ENCODE measurements at places on chromosomes 12 and 14.

GRCh38 chr14:88323086-88323522, at the start of gene KCNK10:
Gene KCNK10, minus strand, starts transcription at chr14:88323269. Its CDS starts 471 bp downstream, at chr14:88322798.
- DNase-seq, result no peak

- DNase-seq, result no peak
Observed at GRCh38 chr12:64633011-64633939, 23.0 kb downstream of the RASSF3 start.

DNA sequence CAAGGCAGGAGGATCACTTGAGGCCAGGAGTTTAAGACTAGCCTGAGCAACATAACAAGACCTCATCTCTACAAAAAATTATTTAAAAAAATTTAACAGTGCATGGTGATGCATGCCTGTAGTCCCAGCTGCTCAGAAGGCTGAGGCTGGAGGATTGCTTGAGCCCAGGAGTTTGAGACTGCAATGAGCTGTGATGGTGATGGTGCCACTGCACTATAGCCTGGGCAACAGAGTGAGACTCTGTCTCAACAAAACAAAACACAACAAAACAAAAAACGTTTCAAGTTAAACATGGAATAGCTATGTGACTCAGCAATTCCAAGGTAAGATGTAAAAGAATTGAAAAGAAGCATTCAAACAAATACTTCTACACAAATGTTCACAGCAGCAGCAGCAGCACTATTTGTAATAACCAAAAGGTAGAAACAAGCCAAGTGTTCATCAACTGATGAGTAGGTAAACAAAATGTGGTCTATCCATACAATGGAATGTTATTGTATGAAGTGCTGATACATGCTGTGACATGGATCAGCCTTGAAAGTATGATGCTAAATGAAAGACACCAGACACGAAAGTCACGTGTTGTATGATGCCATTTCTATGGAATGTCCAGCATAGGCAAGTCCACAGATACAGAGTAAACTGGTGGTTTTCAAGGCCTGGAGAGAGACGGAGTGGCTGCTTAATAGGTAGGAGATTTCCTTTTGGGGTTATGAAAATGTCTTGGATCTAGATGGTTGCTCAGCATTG, 31.4 kb downstream of the CFAP251 start:
- no peak for DNase-seq

- DNase-seq, result no peak
Observed at GRCh38 chr12:2194571-2194970, 141.8 kb downstream of the CACNA1C start.

DNA sequence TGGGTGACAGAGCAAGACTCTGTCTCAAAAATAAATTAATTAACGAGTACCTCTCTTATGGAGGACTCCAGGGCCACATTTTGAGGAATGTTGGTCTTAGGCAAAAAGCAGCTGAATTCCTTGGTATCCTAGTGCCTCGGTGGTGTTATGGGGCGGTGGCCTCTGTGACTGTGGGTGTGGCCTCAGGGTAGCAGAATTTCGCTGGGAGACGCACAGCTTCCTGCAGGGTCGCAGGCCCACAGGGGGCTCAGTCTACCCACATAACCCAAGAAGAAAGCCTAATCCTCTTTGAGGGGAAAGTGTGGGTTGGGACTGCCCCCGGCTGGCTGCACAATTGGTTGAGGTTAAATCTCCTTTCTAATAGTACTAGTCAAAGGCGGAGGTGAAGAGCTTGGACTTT, 11.2 kb upstream of the SERPINA4 start:
- DNase-seq, result no peak

DNA sequence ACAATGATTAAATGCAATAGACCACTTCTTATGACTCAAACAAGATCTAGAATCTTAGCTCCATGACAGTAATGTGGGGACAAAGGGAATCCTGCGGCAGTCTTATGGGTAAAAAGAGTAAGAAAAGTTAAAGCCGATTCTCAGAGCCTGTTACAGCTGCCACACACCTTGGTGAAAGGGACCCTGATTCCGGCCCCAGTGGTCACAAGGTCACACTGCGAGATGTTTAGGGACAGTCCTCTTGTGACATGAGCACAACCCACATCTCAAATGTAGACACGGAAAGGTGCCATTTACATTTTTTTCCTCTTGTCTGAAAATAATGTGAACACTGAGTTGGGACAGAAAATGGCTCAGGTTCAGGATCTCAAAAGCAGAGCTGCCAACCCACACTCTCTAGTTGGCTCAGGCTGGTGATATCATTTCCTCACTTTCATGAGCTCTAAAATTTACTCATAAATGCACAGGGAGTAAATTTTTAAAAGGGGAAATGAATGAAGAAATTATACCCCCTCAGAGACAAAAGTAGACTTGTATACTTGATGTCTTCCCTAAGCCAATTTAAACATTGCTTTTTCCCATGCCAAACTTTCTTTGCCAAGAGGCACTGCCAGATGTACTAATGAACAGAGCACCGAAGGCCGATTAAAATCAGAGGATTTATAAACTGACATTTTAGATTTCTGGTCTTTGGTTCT, 113.1 kb upstream of the OVCH1 start:
- DNase-seq, result no peak

- DNase-seq, result no peak
Observed at GRCh38 chr14:55361190-55361589, 50.4 kb downstream of the ATG14 start.

DNA sequence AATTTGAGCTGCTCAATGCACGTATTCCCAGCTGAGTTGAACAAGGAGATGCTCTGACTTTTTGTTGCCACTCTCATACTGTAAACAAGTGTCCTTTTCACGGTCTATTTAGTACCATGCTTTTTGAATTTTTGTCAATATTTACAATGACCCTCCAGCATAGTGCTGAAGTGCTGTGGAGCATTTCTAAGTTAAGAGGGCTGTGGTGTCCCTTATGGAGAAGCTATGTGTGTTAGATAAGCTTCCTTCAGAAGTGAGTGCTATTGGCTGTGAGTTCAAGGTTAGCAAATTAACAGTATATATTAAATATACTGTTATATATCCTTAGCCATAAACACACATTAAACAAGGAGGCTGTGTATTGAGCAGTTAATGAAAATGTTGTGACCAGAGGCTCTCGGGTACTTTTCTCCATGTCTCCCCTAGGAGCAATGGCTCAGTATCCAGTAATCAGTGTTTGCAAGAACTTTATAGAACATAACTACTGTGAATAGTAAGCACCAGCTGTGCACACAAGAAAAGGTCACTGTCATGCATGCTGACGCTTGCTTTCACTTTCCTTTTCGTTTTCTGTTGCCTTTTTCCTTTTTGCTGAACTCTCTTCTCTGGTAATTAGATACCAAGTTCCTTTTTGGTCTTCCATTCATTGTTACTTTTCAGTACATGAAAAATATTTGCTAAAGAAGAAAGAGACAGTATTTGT, 187.2 kb upstream of the NEDD1 start:
- no peak for DNase-seq

DNA sequence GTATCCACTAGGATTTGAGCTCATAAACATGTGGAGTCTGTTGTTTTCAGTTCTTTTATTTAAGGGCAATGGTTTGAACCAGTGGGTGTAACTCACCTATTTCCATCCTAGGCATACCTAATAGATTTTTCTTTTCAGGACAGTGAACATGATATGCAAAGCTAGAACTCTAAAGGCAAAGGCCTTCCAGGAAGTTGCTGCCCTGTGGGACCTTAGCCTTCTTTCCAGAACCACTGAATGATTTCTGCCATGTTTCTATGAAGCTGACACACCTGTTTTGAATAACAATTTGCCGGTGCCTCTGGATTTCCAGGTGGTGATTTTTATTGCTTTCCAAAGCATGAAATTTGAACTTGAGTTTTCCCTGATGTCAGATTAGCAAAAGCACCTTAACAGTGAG, 372.9 kb upstream of the FAR2 start:
- DNase-seq, result no peak

- no peak for DNase-seq
Observed at GRCh38 chr12:67382241-67382871, 113.2 kb downstream of the CAND1 start.

- DNase-seq, result no peak
Observed at GRCh38 chr14:75054421-75054820, 3.2 kb upstream of the MLH3 start.

DNA sequence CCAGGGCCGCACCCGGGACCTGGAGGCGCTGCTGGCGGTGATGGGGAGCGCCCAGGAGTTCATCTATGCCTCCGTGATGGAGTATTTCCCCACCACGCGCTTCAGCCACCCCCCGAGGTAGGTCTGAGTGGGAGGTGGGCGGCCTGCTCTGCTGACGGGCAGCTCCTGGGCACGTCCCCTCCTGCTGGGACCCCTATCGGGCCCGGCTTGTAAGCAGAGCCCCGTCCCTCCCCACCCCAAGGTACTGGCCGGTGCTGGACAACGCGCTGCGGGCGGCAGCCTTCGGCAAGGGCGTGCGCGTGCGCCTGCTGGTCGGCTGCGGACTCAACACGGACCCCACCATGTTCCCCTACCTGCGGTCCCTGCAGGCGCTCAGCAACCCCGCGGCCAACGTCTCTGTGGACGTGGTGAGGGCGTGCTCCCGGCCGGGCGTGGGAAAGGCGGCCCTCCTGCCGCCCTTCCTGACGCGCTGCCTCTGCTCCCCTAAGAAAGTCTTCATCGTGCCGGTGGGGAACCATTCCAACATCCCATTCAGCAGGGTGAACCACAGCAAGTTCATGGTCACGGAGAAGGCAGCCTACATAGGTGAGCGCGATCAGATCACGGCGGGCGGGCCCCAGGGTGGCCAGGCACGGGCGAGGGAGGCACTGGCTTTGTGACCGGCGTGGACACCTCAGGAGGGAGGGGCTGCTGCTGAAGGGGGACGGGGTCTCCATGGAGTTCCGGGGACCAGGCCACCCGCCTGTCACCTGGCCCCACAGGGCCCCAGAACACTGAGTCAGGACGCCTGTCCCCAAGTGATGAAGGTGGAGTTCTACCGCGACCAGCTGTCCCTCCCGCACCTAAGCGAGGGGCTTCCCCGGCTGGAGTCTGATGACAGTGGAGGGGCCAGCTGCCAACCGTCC, 7.3 kb downstream of the PLD4 start:
- no peak for DNase-seq

DNA sequence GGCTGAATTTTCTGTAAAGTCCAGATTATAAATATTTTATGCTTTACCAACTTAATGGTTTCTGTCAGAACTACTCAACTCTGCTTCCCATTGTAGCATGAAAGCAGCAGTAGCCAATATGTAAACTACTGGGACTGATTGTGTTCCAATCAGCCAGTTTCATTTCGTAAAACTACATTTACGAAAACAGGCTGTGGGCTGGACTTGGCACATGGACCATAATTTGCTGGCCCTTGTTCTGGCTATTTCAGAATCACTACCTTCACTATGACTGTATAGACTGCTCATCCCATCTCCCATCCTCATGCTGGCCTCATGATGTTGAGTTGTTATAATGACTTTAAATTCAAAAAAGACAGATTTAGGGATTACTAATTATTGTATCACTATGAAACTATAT, 38.7 kb downstream of the FAR2 start:
- DNase-seq, result no peak

DNA sequence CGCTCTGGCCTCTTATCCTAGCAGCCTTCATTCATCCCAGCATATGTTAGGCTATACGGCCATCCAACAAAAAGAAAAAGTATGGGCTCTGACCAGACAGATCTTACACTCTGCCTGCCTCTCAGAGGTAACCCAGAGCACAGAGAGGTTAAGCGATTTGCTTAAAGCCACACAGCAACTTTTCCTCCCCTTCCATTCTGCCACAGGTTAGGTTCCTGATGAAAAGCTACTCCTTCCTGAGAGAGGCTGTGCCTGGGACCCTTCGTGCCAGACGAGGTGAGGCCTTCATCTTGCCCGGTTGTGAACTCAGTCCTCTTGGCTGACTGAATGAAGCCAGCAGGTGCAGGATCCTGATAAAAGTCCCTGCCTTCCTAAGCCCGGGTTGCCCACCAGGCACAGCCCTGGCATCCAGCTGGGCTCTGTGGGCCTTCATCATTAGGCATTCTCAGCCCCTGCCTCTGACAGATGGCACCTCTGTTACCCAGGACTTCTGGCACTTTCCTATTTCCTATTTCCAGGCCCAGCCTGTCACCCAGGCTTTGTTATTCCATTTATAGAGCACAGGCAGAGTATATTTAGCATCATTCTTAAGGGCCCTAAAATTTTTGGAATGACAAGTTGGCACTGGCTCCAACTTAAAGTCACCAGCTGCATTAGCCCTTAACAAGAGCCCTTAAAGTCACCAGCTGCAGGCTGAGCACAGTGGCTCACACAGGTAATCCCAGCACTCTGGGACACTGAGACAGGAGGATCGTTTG, 12.8 kb downstream of the SOAT2 start:
- no peak for DNase-seq

DNA sequence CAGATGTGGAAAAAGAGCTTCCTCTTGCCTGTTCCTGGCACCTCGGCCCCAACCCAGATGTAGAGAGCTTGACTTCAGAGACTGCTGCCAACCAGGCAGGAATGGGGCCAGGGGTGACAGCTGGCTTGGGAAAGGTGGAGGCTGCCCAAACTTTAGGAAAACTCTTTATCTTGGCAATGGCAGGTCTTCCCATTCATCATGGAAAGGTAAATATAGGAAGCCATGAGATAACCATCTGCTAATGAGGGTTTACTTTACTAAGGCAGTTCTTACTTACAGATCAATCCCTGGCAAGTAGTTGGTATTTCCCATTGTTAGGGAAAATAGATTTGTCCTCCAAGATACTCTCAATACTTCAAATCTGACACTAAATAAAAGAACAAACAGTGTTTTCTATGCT, 143.1 kb upstream of the NUDT4 start:
- no peak for DNase-seq

GRCh38 chr12:57247041-57247440, 3.9 kb downstream of the STAC3 start:
- DNase-seq, result no peak

GRCh38 chr14:80522411-80522810, 311.1 kb upstream of the DIO2 start:
- DNase-seq, result no peak

GRCh38 chr14:22164616-22165015, 424.4 kb downstream of the DAD1 start:
- DNase-seq, result no peak

DNA sequence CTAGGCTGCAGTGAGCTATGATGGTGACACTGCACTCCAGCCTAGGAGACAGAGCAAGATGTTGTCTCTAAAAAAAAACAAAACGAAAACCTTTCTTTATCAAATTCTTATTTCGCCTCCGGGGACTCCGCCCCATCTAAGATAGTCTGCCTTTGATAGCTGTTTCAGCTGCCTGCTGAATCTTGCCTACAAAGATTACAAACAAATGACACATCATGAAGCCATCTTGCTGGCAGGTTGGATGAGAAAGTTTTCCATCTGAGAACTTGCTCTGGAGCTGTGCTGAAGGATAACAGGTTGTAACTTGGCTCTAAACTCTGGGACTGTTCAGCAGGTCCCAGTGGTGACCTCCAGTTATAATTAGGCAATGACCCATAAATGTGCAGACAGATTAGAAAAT, 41.8 kb upstream of the AEBP2 start:
- DNase-seq, result no peak

Data from T-helper 2 cell treated with Interferon-gamma antibody and Interleukin-4, amounts not matched to agents 5 μg/mL and 100 μg/mL, for 36 hours (primary cell).